ENCODE measurements at places on chromosomes 6 and 20.

- no peak for DNase-seq
Observed at GRCh38 chr20:56001890-56002289, 3.4 kb downstream of the CBLN4 start.

DNA sequence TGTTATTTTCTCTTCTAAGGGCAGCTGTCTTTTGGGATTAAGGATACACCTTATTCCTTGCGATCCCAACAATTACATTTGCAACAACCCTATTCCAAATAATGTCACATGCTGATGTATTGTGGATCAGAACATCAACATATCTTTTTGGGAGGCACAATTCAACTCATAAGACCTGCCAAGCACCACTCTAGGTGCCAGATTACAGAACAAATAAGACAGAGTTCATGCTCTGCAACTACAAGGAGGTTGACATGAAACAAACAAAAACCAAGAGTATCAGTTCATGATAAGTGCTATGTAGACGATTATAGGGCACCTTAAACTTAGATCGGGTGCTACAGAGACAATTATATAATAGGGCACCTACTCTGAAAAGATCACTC lies 203.2 kb upstream of the SGK1 start:
- no peak for DNase-seq

GRCh38 chr6:106206905-106207304 lies 118.7 kb downstream of the ATG5 start:
- DNase-seq = no peak

GRCh38 chr20:22698259-22698842 lies 114.0 kb upstream of the FOXA2 start:
- DNase-seq = no peak

DNA sequence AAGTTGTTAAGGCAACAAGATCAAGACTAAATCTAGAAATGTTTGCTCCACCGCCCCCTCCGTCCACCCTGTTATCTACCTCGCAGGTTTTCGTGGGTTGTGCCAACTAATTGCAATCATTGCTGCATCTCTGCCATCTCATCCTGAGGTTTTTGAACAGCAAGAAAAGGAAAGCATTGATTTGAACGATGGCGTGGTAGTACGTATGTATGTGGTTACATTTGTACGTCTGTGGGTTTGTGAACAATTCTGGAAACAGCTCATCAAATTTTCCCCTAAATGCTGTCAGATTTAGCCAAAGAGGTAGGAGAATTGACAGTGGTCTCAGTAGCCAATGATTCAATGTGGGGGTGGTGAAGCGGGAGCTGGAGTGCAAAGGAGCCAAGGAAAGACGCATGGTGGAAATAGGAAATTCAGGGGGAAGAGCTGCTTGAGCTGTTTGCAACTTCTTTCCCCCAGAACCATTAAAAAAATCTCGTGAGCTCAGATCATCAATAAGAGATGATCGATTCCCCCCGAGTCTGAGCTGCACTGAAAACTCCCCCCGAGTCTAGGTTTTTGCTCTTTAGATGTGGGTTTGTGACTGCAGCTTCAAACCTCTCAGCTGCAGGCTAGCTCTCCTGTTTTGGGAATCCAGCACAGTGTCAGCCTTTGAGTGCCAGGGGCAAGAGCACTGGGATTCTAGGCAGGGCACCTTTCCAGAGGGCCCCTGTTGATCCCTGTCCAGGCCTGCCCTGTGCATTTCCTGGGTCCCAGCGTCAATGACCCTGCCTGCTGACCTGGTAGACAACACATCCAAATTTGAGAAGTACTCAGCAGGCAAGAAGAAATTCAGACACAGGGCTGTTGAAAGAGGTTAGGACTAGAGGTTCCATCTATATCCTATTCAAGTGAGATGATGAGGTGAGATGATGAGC lies 72.6 kb upstream of the LY86 start:
- peak; percentile 46 for DNase-seq

DNA sequence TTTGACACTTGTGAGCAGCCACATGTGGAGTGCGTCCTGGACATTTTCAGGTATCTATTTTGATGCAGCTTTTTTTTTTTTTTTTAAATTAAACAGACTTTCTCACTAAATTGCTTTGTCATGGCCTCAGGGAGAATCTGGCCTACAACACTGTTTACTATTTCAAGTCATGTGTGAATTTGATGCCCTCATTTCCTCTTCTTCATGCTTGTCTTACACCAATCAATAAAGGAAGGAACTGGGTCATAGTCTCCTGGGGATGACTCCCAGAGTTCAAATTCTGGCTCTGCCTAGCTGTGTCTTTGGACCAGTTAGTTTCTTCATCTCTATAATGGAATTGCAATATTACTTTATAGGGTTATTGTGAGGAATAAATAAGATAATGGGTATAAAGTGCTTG lies 554.1 kb downstream of the PRKN start:
- no peak for DNase-seq

DNA sequence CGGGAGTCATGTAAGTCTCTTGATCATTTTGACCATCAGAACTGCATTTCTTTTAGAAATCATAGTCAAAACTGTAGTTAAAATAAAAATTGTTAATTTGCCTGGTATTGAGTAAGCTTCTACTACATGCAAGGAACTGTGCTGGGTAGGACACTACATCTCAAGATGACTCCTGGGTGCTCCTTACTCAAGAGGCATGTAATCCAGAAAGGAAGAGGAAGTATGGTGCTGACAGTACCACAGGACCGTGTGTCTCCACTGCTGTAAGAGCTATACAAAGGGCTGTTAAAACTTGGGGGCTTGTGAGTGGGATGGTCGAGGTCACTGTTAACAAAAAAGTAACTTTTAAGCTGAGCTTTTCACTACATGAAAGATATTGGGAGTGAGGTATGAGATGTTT lies 508.3 kb upstream of the SOX4 start:
- DNase-seq = no peak

GRCh38 chr20:63876489-63877036 lies 11.5 kb downstream of the TPD52L2 start:
- DNase-seq = no peak

GRCh38 chr6:44646355-44646754 lies 258.8 kb downstream of the CDC5L start:
- DNase-seq = no peak

- no peak for DNase-seq
Observed at GRCh38 chr20:2932498-2932897, 59.2 kb downstream of the PTPRA start.

GRCh38 chr20:43958626-43959025 lies 44.0 kb downstream of the TOX2 start:
- DNase-seq = no peak

- DNase-seq = no peak
Observed at GRCh38 chr6:50362706-50363105, 313.0 kb upstream of the DEFB112 start.

- DNase-seq = no peak
Observed at GRCh38 chr6:2764610-2765165, 505 bp upstream of the WRNIP1 start.

DNA sequence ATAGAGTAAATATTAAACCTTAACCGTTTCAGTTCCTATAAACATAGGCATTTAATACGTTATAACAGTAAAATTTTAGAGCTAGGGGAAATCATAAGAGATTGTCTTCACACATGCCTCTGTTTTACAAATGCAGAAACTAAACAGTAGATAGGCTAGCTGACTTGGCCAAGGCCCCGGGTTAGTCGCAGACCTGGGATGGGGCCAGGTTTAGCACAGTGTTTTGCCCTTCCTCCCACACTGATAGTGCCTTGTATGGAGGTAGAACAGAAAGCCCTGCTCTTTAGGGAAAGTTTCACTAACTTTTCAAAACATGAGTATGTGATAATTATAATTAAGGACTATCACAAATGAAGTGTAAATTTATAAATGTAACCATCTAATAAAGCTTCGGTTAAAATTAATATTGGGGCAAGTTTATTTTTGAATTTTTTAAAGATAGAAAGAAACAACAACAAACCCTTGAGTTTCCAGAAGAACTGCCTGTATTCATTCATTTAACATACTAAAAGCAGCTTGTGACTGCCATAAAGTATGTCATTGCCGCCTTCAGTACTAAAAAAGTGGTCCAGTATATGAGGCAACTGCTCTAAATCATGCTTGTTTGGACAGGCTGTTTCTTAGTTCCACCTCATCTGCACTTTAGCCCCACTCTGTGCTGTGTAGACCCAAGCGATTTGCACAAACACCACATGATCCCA lies 62.5 kb upstream of the LOC128125822 start:
- no peak for DNase-seq

DNA sequence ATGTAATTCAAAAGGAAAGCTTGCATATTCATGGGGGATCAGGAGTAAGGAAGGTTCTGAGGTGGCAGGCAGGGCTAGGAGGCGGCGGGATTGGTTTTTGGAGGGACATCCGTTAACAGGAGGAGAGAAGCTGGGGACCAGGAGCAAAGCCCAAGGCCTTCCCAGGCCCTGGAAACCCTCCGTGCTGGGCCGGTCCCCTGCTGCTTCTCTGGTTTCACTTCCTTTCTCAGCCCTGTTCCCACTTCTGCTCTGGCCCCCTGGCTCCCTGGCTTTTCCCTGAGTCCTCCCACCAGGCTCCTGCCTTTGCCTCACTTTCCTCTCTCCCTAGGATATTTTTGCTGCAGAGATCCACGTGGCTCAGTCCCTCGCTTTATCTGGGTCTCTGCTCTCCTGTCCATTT lies 26.4 kb upstream of the SALL4 start:
- no peak for DNase-seq

DNA sequence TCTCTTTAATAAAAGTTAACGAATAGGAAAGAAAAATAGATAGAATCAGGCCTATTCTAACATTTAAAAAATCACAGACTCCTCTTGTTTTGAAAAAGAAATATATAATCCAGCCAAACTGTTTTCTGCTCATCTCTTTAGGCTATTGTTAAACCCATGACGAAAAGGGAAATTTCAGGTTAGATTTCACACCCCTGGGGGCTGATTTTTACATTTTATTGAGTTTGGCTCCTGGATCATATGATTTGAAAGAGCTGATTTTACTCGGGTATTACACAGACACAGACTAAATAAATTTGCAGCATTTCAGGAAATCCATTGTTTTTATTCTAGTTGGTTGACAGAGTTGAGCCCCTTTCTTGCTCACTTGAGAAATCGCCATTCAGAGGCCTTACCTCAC lies 135.8 kb upstream of the HMGCLL1 start:
- DNase-seq = no peak

DNA sequence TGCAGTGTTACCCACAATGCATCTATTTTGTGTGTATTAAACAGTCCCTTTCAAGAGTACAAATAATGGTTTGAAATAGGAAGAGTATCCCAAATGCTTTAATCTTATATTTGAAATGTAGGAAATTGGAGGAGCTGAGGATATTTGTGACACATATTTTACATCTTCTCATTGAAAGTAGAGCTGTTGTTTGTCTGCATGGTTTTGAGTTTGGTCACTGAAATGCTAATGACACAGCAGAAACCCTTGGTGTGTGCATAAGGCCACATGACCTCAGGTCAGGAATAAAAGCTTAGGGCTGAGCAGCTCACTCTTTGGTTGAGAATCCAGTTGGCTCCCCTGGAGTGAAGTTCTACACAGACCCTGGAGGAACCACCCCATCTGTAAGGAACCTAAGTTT lies 49.8 kb downstream of the TPD52L1 start:
- DNase-seq = no peak

- no peak for DNase-seq
Observed at GRCh38 chr20:9551808-9552550, 37.6 kb downstream of the LAMP5 start.

GRCh38 chr6:133546098-133546497 lies 304.9 kb downstream of the EYA4 start:
- DNase-seq = no peak

DNA sequence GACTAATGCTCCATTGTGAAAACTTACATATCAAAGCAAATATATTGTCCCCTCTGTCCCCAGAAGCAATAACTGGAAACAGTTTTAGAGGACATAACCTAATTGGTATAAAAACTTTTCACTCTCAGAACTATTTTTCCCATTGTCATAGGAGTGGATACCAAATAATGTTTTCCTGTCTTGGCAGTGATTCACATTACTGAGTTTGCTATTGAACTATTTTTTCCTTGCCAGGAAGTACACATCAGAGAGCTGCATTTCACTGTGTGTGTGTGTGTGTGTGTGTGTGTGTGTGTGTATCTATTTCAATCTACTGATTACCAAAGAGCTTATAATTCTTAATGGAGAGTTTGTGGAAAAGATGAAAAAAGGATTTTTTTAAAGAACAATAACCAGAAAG lies 45.4 kb downstream of the AKAP12 start:
- DNase-seq = no peak
